ENCODE measurements at places on chromosomes 4 and X.

- DNase-seq = no peak
Measured at GRCh38 chr4:128379860-128380259, 92.2 kb upstream of the PGRMC2 start.

DNA sequence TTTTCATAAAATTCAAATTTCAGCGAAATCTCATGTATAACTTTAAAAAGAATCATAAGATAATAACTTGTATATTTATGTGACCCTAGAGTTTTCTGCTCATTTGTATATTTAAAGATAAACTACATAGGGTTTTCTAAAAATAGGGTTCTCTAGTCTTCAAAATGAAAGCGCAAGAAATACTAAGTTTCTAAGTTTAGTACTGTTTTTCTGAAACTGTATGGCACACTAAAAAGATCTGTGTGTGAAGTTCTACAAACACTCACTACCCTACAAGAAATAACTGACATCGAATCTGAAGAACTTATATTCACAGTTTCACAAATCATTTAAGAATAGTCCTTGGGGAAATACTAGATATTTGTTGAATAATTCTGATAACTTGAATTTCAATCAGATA, 38.7 kb upstream of the NDST4 start:
- DNase-seq = no peak

DNA sequence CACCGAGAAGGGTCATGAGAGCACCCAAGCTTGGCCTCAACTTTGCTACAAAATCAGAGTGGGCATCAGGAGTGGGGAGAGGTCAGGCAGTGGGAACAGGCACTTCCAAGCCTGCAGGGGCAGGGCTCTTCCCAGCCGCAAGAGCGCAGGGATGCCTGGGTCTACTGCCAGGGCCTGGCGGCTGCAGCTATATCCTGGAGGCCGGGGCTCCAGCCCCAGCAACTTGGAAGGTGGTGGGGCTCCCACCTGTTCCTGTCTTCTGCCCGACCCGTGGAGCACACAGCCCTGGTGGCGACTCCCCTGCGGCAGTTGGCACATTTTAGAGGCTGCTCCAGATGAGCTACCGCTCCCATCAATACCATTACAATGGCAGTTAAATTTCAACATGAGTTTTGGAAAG, 607.0 kb downstream of the TRAM1L1 start:
- no peak for DNase-seq

DNA sequence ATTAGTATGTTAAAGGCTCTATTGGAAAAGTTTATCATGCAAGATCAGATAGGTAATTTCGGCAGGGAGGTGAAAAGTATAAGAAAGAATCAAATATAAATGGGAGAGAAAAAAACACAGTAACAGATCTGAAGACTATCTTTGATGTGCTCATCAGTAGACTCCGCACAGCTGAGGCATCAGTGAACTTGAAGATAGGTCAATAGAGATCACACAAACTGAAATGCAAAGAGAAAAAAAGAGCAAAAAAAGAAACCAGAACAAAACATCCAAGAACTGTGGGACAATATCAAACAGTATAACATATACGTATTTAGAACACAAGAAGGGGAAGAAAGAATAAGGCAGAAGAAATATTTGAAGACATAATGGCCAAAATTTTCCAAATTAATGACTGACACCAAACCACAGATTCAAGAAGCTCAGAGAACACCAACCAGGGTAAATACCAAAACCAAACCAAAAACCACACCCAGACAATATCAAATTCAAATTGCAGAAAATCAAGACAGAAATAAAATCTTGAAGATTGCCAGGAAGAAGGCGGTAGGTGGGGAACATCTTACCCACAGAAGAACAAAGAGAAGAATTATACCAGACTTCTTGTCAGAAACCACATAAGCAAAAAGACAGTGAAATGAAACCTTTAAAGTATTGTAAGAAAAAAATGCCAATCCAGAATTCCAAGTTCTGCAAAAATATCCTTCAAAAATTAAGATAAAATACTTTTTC, 29.1 kb downstream of the PFKFB1 start:
- DNase-seq = no peak

DNA sequence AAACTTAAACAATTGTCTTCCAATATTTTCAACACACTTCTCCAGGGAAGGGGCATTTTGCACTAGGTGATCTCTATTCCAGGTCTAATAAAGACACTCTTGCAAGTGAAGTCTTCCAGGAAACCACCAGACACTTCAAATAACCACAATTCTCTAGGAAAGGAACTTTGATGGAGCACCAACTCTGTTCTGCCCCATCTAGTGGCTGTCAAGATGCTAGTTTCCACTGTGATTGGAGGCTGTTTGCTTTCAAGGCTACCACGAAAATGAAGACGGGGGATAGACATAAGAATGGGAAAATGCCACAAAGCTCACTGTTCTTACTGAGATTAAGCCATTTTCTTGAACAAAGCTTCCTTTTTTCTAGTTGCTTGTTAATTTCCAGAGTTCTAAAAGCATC, 100.6 kb upstream of the F9 start:
- DNase-seq = no peak

DNA sequence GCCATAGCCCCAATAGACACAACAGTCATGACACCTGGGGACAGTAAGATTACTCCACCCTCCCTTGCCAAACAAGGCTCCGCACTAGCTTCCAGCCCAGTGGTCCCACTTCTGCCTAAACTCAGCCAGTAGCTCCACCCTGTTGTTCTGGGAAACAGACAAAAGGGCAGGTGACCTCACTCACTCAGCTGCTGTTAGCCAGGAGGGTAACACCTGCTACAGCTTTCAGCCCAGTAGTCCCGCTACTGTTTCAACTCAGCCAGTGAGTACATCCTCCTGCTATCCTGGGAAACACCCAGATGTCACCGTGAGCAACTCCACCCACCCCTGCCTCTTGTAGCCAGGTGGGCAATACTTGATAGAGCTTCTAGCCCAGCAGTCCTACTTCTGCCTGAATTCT, 162.7 kb upstream of the CPXCR1 start:
- DNase-seq = no peak

- DNase-seq = no peak
Measured at GRCh38 chr4:116088771-116089170, 975.4 kb upstream of the NDST4 start.

DNA sequence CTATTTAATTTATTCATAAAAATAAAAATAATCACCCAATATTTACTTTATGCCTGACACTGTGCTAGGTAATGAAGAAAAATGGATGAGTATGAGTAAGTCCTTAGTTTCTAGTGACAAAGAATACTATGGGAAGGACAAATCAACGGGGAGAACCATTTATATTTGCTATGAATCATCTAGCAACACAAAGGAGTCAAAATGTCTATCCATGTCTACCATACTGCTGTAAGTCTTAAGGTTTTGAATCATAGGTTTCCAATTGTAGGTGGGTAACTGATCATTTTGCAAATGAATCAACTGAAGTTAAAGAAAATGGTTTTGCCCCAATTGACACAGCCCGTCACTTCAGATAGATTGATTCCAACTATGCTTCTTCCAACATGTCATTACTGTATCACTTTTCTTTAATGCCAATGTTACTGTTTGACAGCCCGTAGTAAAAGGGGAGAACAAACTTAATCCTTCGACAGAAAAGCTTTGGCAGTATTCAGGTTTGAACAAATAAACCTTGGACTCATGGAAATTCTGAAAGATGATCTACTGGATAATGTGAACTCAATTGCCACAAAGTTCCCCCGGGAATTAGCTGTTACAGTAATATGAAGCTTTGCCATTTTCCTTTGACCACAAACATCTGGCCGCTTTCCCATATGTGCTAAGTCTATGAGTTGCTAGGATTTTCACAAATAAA, 3.2 kb downstream of the TDO2 start:
- DNase-seq = no peak

DNA sequence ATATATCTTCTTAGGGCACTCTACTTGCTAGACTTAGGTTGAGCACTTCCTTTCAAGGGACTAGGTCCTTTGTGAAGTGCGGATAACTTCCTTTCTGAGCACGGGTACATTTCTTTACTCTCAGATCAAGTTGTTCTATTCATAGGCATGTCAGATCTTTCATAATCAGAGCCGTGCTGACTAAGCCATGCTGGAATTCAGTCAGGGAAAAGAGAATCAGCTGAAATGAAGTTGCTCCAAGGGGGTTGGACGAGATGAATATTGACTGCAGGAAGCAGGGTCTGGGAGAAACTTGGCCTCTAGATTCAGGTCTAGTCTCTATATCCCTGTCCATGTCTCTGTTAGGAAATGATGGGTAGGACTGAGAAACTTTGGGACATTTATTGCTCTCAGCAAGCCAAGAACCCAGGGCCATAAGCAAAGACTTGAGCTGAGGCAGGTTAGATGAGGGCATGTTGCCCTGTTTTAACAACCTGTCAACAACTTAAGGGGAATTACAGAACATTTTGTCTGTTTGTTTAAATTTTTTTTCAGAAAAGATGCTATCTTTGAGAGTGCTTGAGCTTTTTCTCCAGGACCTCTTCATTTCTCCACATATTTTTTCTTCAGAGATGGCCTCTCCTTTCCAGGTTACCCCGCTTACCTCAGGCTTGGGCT, 28.3 kb downstream of the AREG start:
- no peak for DNase-seq

DNA sequence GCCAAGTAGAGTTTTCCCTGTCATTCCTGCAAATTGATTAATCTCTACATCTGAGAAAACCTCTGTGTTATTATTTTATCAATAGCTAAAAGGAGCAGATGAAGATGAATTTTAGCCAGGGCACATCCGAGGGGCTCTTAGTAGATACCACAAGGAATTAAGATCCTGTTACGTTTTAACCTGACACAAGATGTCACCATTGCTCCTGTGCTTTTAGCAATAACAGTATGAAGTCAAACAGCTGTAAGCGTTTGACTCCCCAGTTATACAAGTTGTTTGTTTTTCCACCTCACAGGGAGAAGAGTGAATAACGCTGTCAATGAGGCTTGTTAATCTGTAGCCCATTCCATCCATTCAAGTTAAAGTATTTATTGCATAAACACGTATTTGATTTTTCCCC, 76.0 kb upstream of the AP1S2 start:
- DNase-seq = no peak

- DNase-seq = no peak
Measured at GRCh38 chrX:136659174-136659573, 11.2 kb downstream of the CD40LG start.

DNA sequence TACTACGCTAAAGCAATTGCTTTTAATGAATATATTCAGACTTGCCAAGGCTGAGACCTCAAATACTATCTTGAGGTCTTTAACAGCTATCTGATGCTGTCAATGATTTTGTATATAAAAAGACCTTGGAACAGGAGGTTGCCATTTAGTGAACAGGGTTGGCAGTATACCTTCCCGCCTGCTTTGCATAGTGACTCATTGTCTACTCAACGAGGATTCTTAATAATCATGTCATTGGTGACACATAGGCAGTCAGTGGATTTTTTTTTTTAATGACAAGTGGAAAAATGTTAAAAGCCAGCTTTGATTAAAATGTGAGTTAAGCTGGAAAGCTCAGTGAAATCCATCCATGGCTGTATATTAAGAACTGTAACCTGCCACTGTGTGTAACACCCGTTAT, 164.0 kb downstream of the ASMT start:
- no peak for DNase-seq

DNA sequence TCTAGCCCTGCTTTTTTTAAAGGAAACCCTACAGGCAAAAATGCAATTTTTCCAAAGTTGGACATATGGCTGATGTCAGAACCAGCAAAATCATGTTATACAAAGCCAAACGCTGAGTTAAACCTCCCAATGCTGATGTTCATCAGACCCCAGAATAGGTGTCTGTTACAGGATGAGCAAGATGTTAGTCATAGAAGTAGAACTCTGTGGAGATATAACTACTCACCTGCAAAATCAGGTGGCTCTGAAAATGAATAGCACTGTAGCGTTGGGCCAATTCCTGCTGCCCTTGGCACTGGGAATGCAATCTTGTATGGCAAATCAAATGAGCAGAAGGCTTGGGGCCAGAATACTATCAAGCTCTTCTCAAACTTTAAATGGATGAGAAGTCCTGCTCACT, 634.1 kb downstream of the RPA4 start:
- DNase-seq = no peak

GRCh38 chr4:72507860-72508419, 61.1 kb downstream of the ADAMTS3 start:
- no peak for DNase-seq

DNA sequence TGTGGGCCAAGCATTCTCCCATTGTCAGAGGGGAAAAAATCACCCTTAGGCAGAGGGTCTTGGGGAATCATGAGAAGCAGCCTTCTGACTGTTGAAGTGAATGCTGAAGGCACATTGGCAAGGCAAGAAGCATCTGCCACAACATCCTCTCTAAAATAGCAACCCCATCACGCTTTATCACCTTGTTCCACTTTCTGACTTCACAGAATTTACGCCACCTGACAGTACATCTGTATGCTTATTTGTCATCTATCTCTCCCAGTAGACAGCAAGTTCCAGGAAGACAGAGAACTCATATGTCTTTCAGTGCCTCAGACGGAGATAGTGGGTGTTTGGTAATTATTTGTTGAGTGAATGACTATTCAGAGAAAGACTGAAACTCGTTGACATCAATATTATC, 68.4 kb upstream of the SCML1 start:
- no peak for DNase-seq

DNA sequence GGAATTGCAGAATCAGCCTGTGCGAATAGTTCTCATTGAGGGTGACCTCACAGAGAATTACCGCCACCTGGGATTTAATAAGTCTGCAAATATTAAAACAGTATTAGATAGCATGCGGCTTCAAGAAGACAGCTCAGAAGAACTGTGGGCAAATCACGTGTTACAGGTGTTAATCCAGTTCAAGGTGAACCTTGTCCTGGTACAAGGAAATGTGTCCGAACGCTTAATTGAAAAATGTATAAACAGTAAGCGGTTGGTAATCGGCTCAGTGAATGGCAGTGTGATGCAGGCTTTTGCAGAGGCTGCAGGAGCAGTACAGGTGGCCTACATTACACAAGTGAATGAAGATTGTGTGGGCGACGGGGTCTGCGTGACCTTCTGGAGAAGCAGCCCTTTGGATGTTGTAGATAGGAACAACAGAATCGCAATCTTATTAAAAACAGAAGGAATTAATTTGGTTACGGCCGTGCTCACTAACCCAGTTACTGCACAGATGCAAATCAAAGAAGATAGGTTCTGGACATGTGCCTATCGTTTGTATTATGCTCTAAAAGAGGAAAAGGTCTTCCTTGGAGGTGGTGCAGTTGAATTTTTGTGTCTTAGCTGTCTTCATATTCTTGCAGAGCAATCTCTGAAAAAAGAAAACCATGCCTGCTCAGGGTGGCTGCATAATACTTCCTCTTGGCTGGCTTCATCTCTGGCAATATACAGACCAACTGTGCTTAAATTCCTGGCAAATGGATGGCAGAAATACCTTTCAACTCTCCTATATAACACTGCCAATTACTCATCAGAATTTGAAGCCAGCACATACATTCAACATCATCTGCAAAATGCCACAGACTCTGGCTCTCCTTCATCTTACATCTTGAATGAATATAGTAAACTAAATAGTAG, 10.7 kb downstream of the BBS12 start:
- no peak for DNase-seq

GRCh38 chrX:150088766-150089518, 150.7 kb upstream of the EOLA2 start:
- no peak for DNase-seq

Data from GDM1 (cell line).